ENCODE measurements at places on chromosomes 13 and 19. TPM values are rescaled to one million over a fixed set of nuclear protein-coding genes. Genes with fewer than 3 reads are reported as not detected.

- DNase-seq: no peak
These were observed 1507.6 kb downstream of the SLITRK1 start for GRCh38 chr13:82374719-82375118.

Gene SBK3
- not detected for total RNA-seq

GRCh38 chr13:113207890-113208420 lies 514 bp downstream of the PCID2 start:
- no peak for DNase-seq

- no peak for DNase-seq
These were observed 1090.0 kb downstream of the SLITRK5 start for GRCh38 chr13:88761145-88761544.

Gene SIGLECL1
- not detected for total RNA-seq

GRCh38 chr19:16203256-16204004 lies 5.7 kb downstream of the AP1M1 start:
- no peak for DNase-seq

DNA sequence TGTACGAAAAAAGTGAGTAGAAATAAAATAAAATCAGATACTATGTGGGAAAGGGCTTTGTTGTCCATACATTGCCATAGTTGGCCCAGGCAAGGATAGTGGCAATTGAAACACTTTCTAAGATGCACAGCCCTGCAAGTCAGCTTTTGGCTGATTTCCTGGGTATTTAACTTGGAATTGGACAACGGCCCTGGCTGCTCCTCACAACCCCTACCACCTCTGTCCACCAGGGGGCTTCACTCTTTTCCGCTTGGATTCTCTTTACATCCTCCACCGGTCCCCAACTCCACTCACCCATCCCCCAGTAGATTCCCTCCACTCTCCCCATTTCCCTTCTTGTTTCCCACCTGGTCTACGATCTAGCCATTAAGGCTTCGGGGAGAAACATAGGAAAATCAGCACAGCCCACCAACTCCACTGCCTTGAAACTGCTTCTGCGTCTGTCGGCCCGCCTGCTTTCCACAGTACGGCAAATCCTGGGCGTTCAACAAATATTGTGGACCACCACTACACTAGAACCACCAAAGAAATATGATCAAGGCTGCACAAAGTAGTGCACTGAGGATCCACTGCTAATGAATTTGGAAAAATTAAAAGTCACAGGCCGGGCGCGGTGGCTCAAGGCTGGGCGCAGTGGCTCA lies 48.6 kb upstream of the GTF3A start:
- peak; percentile 31 for DNase-seq

Gene IFNL1
- total RNA-seq: not detected
